Daoy (cell line): ENCODE measurements at places on chromosomes 16 and 17.

DNA sequence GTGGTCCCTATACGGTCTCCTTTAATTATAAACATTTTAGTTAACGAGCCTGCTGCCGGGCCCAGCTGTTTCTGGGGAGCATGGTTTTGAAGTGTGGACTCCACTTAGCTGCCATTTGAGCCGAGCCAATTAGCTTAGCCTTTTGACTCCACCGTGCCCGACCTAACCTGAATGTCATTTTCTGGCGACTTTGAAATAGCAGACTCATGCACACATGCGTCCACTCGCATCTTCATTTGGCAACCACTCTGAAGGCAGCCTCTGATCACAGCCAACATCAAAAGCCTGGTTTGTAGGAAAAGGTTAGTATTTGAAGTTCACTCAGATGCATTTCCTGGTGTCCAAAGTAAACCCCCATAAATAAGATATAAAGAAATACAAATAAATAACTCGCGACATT lies 16.8 kb downstream of the AXIN2 start:
- DNase-seq: no peak

DNA sequence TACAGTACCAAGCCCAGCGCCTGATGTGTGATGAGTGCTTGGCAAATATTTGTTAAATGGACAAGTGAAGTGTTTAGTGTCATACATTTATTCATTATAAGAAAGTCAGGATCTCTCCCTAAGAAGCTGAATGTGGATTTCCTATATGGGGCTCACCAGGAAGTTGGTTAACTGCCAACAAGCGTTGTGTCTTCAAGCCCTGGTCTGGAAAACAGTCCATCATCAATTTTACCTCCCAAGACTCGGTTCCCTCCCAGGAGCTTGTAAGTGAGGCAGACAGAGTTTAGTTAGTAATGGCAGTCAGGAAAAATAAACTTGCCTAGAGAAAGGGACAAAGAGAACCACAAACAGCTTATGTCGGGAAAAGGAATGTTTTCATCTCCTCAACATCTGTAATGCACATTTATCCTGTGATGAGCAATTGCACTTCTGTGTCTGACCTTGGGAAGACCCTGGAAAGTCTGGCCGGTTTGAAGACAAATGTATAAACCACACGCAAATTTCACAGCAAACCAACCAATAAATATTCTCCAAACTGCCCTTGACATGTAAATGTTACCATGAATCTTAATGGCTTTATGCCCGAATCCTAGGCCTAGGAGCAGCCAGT lies 28.3 kb downstream of the C16orf95 start:
- DNase-seq: no peak

DNA sequence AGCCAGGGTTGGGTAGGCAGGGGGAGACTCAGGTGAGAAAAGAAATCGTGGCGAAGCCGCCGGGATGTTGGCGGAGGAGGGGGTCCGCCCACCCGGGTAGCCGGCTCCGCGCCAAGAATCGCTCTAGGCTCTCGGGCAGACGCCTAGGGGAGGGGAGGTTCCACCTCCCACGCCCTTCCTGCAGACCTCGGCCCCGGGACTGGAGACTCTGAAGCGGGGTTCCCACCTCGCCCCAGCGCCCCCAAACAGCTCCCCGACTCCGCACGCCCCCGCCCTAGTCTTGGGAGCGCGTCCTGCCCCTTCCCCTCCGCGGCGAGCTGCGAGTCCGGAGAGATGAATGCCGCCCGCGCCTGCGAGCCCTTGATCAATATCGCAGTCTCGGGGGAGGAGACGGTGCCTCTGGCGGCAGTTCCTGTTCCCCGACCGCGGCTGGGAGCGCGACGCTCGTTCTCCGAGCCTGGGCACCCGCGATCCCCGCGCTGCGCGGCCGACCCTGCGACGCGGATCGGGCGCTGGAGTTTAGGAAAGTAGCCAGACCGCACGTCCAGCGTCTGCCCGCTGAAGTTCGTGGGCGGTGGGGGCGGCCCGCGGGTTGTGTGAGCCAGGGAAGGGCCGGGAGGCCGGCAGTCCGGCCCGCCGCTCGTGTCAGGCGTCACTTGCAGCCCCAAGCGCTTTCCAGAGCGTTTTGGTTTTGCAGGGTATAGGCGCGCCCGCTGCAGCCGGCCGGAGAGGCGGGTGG lies 790 bp downstream of the CRHR1 start:
- DNase-seq: peak; percentile 28

DNA sequence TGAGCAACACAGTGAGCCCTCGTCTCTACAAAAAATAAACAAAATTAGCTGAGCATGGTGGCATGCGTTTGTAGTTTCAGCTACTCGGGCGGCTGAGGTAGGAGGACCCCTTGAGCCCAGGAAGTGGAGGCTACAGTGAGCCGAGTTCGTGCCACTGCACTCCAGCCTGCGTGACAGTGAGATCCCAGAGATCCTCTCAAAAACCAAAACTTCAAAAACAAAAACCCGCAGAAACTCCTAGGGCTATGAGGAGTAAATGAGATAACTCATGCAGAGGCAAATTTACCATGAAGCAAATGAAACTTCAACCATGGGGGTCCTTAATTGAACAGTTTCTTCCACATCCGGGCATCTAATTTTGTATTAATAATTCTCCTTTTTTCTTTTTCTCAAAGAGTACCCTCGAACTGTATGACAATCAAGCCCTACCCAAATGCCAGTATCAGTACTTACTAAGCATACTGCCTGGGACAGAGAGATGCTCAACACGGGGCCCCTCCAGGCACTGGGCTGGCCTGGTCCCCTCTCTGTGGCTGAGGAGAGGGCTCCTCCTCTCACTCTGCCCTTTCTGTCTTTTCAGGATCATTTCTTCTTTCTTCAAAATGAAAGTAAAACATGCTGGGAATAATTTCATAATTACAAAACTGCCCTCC lies 789 bp upstream of the PIPOX start:
- DNase-seq: no peak

GRCh38 chr17:45929344-45929743 lies 35.0 kb downstream of the MAPT start:
- no peak for DNase-seq

- DNase-seq: no peak
These were observed 147.1 kb upstream of the CHMP6 start for GRCh38 chr17:80844418-80844990.

DNA sequence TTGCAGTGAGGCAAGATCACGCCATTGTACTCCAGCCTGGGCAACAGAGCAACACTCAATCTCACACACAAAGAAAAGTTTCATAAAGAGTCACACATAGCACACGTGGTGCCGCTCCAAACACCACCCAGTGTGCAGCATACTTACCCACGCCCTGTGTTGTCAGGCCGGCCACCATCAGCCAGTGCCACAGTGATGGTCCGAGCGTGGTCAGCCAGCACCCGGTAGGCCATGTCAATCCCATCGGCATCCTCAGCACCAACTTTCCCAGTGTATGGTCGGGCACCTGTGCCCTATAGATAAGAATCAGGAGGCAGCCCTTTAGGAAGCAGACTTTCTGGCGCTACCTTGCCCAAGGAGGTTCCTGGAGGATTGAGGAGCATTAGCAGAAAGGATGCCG lies 17.7 kb upstream of the EXOSC6 start:
- DNase-seq: no peak

- no peak for DNase-seq
These were observed 43.4 kb downstream of the SLFN5 start for GRCh38 chr17:35286120-35286781.

DNA sequence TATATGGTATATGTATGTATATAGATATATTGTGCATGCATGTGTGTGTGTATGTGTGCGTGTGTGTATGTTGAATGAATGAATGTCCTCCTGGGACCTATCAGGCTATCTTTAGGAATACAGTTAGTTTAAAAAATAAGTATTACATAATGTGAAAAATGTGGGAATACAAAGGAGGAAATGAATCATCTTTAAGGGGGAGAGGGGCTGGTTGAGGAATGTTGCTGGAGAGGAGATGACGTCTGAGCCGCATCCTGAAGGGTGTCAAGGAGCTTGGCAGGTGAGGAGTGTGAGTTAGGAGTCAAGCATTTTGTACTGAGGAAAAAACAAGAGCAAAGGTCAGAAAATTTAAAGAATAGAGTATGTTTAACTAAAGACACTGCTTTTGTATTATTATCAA lies 62.4 kb upstream of the NLK start:
- peak; percentile 81 for DNase-seq

GRCh38 chr17:6677158-6677831 lies 25.7 kb downstream of the C17orf100 start:
- DNase-seq: peak; percentile 89

DNA sequence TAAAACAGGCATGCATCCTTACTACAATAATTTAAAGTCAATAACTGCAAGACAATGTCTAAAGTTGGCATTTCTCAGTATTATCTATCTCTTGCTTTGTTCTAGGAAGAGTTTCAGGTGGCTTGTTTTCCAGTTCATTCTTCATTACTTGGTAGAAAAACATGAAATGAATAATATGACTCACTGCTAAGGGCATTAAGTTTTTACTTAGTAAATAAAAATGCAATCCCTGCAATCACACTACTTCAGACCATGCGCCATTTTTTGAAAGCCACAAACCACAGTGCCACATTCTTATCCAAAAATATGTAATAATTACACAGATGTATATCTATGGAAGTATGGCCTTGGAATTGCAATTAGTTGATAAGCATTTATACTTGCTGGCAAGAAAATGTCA lies 55.4 kb downstream of the CREBBP start:
- peak; percentile 15 for DNase-seq

- DNase-seq: no peak
These were observed 2.0 kb downstream of the CAMKK1 start for GRCh38 chr17:3890878-3891219.
